ENCODE measurements at places on chromosomes 4 and X. TPM values are rescaled to one million over a fixed set of nuclear protein-coding genes. Genes with fewer than 3 reads are reported as not detected.

The AMTN gene
- total RNA-seq: not detected

The PLAC8 gene
- 106 TPM for total RNA-seq

The FGFBP2 gene
- not detected for total RNA-seq

The F8A3 gene
- not detected for total RNA-seq

The ARFIP1 gene
- total RNA-seq: 36.3 TPM

The TLR2 gene
- total RNA-seq: not detected

DNA sequence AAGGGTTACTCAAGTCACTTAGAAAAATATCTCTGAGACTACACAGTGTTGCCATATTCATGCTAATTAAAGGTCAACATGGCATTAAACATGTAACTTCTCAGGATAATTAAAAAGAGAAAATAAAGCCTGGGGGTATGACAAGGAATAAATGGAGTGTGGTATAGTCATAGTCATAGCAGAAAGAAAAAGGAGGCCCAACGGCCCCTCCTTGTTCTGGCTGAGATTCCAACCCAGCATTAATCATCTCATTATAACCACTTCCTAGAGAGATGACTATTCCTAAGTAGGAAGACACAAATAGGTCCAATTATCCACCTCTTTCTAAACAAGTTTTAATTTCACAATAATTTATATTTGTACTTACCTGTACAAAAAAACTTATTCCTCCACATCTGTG lies 778.4 kb upstream of the AADAT start:
- no peak for DNase-seq

- DNase-seq: no peak
These were observed 31.1 kb upstream of the HPGDS start for GRCh38 chr4:94373752-94374151.

DNA sequence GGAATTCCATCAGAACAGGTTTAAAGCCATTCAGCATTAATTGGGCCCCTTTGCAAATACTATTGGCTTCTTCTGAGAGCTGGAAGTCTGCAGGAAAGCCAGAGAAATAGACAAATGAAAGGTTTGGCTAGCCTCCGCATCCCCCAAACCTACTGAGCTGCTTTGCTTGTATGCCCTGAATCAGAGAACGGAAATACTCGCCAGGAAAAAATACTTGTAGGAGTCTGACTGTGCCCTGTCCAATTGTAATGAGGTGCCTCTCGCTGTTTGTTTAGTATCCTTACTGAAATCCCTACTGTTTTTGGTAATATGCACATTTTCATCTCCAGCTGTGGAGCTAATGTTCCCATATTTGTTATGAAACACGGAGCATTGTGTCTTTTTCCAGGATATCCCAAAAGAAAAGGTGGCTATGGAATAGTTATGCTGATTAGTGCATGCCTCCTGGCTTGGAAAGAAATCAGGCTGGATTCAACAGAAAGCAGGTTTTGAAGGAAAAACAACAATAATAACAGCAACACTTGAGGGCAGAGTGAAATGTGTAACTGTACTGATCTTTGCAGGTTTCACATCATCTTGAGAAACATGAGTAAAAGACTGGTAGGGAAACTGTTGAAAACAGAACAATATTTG lies 50.7 kb upstream of the NLGN4X start:
- DNase-seq: no peak

DNA sequence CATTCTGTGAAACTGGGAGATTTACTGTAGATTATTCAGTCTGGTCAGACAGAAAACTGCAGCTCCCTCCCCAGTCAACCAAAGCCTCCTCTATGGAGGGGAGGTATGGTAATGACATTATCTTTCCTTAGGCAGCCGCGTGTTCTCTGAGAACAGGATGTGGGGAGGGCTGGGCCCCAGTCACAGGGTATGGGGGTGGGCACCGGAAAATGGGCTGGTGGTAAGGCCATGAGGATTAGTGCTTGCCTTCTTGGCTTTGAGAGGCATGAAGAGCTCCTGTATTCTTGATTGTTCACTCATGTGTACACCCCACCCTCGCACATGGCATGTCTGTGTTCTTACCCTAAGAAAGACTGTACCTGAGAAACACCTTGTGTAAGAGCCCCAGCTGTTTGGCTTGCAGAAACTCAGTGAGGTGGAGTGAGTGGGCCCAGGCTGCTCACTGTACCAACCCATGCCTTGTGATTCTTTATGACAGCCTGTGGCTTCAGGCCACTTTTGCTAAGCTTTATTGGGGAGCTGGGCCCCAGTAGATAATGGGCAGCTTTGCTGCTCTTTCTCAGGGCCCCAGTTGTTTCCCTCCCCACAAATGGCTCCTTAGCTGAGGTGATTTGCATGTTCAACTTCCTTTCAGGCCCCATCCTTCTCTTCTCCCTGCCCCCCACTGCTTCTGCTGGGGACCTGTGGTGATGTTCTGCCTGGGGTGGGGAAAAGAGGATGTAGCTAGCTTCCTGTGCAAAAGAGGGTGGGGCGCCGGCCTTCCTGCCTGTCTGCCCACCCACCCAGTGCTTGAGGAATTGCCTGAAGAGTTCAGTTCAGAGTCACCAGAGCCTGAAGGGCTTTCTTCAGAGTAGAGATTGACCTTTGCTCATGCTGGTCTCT lies 30.7 kb downstream of the MSN start:
- no peak for DNase-seq

DNA sequence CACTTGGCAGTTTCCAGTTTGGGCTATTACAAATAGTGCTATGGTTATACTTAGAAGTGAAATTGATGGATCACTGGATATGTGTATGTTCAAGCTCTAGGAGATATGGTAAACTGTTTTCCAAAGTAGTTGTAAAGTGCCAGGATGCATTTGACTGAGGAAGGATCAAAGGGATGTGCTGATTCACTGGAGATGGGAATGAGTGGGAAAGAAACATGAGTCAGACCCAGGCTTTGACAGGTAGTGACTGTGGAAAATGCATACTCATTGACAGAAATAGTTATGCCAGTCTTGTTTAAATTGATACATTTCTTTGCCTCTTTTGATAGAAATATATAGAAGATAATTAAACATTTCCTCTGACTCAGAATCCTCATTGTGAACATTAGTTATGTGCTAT lies 77.9 kb downstream of the CEP135 start:
- no peak for DNase-seq

DNA sequence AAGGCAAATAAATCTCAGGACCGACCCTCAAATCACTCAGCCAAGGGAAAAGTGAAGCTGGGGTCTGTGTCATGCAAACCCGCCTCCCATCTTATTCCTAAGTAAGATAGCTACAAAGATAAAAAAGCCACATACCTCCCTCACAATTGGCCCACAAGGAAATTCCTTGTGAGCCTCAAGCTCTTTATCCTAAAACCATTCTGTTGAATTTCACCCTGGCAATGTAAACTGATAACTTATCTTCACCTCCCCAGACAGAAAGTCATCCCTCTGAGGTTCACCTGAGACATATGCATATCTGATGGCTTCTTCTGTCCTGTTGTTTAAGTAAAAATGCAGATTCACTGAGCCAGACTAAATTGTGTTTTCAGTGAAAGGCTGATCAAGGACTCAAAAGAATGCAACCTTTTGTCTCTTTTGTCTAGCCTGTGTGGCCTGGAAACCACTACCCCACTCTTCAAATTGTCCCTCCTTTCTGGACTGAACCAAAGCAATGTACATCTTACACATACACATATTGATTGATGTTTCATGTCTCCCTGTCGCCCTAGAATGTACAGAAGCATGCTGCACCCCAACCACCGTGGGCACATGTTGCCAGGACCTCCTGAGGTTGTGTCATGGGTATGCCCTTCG lies 91.3 kb downstream of the MFAP3L start:
- DNase-seq: no peak

DNA sequence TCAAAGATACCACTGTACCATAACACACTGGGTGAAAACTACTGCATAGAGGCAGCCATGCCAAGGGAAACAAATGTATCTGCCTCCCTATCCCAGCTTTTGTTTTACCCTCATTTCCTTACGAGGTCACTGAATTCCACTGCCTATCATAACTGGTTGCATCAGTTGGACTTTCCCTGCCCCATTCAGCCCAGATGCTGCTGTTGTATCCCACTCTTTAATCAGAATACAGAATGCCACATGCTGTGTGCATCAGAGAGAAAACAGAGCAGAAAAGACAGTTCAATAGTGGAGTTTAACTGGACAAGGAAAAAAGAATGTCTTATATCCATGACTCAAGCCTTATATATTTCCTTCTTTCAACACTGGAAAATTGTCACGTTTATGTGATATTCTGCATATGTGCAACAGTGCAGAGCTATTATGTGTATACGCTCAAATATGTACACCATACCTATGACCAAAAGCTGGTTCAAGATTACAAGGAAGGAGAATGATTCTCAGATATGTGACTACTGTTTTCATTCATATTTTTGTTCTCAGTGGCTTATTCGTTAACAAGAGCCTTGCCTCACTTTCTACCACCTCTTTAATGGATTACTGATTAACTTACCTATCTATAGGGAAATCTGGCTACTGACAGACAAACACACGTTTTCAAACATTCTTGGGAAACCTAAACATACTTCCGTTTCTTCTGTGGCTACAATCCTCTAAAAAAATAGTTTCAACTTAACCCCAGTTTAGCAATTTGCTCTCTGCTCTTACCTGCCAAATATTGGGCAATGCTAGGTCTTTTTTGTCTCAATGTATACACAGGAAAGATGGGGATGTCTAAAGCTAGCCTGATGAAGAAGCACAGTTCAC lies 378.9 kb downstream of the SMARCA1 start:
- no peak for DNase-seq

DNA sequence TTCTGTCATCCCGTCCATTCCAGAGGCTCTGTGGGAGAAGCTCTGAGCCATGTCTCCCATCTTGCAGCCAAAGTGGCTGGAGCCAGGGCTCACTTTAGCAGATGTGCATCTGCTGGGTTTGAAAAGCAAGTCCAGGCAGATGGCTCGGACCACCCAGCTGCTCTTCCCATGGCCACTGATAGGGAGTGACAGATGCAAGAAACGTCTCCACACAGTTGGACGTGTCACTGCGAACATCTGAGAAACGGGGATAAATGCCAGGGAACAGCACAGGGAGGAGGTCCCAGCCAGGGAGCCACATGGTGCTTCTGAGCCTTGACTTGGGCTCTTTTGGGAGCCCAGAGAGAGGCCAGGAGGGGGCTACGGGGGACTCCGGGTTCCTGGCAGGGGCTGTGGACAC lies 242.3 kb downstream of the AFAP1 start:
- no peak for DNase-seq

DNA sequence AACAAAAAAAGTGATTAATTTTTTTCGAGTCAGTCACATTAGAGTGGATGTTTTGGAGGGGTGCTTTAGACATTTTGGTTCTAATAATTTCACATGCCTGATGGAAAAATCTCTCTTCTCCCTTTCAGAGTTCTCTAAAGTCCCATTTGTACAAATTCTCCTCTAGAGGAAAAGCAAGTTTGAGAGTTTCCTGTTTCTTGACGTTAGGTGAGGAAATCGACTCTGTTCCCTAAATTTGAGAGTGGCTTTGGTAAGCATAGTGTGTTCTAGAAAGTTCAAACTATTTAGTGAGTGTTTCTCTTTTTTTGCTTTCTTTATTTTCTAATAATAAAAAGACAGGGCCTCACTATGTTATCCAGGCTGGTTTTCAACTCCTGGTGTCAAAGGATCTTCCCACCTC lies 1.6 kb upstream of the ATP6AP2 start:
- no peak for DNase-seq

DNA sequence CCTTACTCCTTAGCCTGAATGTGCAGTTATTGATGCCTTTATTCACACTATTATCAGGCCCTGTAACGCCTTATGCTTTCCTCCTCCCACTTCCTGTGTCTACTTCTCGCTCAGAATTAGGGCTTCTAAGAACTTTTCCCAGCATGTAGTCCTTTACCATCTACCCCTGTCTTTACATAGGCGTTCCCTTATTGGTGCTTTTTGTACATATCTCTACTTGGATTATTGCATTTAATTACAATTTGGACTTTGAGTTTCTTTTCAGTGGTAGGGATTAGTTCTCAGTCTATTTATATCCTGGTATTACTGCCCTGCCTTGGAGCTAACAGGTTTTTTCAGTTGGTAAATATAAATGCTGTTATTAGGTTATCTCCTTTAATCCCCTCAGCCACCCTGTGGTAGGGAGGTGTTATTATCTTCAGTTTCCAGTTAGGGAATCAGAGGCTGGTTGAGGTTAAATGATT lies 84.0 kb downstream of the RBPJ start:
- DNase-seq: no peak

DNA sequence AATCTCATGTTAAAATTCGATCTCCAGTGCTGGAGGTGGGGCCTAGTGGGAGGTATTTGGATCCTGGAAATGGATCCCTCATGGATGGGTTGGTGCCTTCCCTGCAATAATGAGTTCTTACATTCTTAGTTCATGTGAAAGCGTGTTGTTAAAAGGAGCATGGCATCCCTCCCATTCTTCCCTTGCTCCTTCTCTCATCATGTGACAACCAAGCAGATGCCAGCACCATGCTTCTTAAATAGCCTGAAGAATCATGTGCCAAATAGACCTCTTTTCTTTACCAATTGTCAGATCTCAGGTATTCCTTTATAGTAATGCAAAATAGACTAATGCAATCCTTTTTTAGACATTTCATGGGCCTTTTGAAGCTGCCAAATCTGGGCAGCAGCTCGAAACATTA lies 29.0 kb upstream of the CLNK start:
- no peak for DNase-seq

DNA sequence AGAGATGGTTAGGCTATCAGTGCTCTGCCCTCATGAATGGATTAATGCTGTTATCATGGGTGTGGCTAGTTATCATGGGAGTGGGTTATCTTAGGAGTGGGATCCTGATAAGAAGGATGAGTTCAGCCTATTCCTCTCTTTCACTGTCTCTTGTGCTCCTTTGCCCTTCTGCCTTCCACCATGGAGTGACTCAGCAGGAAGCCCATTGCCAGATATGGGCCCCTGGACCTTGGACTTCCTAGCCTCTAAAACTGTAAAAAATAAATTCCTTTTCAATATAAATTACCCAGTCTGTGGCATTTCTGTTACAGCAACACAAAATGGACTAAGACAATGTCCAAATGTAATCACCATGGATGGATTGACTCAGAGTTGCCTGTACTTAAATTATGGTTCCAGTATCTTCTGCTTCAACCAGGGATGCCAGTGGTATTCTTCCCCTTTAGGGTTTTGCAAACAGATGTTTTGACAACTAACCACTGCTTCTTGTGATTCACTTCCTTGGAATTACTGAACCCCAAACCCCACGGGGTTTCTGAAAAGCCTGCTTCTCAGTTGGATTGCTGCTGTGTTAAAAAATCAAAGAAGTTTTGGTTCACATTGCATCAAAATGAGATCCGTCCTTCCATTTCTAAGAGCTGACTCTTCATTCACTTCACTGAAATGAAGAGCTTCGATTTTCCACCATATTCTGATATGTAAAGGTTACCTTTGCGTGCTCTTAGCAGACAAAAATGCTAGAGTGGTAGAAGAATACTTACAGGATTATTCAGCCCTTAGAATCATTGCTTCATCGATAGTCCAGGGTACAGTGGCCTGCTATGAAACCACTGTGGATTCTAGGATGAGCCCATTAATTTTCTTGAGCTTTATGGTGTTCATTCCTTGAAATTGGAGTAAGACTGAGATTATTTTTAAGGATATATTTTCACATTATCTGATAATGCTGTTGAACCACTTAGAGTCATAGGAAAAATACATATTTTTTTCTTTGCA lies 107.7 kb downstream of the FRMPD4 start:
- no peak for DNase-seq

All from G401 (cell line).